ENCODE measurements at places on chromosomes 6 and 20.
A peak's percentile ranks its signal among the peaks of the same experiment; 100 is the strongest.

DNA sequence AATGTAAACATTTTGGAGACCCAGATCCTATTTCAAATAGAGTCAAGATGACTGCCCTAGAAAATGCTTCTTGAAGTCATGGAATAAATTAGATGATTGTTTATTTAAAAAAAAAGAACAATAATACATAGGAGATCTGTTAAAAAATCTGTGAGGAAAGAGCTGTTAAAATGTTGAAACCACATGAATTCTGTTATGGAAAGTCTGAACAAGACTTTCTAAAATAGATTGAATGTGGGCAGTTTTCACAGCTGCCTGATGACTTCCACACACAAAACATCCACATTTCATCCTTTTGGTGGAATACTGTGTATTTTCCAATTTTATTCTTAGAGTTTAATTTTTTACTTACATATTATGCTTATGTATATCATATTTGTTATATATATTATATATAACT is 186.1 kb downstream of the LAMA2 start:
- no peak for DNase-seq

DNA sequence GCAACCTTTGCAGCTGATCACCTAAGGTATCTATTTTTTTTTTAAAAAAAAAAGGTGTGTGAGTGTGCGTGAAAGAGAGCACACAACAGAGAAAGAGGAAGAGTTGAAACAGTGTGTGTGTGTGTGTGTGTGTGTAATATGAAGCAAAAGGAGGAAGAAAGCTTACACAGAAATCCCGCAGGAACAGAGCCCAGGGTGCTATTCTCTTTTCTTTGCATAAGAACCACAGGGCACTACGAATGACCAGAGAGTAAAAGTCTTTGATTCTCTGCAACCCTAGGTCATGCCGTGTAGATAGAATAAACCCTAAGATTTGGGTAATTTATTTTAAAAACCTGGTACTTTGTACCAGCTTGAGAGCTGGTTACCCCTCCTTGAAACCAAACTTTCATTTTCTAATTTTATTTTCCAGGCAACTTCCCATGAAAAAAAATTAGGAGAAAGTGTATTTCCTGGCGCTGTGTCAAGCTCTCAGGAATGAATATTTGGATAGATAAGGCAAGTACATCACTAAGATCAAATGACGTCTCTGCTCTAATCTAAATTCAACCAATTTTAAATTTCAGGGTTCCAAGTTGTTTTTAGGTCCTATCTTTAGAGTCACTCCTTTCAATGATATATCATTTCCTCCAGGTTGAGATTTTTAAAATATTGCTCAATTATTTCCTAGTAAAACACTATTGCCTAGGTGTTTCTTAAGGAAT is 47.9 kb upstream of the ID4 start:
- DNase-seq = peak; percentile 18

GRCh38 chr6:12969966-12970365 is 253.4 kb downstream of the PHACTR1 start:
- DNase-seq = no peak

- no peak for DNase-seq
These were observed 608.6 kb upstream of the MARCKS start for GRCh38 chr6:113248532-113248931.

DNA sequence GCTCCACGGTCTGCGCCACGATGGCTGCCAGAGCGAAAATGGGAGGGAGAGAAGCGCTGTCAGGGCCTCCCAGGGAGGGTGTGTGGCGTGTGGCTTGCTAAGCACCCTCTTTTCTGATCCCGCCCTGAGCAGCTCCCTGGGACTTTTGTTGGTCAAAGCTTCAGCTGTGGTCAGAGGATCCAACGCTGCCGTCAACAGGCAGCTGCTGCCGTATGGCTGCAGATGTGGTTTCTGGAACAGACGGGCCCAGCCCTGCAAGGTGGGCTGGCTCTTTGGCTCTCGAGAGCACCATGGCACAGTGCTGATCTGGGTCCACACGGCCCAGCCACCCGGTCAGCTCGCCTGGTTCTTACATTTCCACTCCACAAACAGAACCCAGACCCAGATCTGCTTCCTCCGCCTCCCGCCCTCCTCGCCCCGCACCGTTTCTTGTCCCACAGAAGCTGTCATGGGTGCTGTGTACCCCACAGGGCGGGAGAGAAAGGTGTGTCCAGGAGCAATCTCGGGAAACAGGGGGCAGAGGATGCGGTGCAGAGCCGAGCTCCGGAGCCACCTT is 86.0 kb upstream of the BHLHE23 start:
- no peak for DNase-seq

DNA sequence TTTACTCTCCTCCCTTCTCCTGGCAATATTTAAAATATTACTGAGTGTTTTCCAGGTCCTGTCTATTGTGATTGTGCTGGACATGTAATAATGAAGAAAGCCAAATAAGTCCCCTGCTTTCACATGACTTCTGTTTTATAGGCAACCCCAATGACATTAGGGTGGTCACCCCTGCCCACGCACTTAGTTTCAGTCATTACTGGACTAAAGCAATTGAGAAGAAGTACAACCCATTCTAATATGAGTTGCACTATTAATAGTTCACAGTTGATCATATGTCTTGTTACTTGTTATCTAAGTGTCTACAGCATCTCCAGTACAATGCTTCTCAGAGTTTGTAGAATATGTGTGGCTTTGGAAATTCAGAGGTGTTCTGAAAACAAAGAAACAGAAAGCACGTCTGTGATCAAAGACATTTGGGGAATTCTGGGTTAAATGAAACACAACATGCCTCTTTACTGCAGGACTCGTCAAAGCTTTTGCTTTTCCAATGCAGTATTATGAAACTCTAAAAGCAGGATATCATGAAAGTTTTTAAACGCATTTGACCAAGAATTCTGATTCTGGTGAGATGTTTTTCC is 789.5 kb downstream of the DHX35 start:
- DNase-seq = no peak

DNA sequence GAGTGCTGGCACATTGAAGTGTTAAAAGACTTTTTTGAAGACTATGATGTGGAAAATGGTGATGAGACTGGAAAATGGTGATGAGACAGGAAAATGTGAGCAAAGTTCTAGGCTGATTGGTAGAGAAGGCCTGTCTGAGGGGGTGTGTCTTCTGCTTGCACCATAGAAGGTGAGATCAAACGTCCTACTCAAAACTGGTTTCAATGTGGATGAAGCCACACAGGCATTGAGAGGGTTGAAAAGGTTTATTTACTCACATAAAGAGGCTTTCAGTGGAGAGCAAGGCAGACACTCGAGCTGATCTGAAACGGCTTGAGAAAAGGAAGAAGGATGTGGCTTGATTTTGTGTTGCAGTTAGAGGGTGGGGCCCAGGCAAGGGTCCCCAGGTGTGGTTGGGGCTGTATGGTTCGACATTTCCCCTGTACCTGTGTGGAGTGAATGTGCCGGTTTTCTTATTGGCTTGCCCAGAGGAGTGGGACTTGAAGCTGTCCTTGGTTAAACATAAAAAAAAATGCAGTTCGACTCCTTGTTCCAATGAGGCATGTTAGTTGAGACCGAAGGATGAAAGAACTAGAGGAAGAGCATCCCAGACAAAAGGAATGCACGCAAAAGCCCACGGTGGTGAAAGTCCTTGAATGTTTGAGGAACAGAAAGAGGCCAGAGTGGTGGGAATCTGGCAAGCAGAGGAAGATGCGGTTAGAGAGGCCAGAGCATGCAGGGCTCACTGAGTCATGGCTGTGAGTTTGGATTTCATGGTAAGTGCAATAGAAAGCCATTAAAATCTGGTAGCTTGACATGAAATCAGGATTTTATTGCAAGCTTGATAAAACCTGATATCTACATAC is 172.3 kb downstream of the EPM2A start:
- no peak for DNase-seq

GRCh38 chr6:96394727-96395126 is 126.9 kb upstream of the UFL1 start:
- no peak for DNase-seq

GRCh38 chr6:105212587-105212986 is 32.8 kb upstream of the POPDC3 start:
- no peak for DNase-seq

DNA sequence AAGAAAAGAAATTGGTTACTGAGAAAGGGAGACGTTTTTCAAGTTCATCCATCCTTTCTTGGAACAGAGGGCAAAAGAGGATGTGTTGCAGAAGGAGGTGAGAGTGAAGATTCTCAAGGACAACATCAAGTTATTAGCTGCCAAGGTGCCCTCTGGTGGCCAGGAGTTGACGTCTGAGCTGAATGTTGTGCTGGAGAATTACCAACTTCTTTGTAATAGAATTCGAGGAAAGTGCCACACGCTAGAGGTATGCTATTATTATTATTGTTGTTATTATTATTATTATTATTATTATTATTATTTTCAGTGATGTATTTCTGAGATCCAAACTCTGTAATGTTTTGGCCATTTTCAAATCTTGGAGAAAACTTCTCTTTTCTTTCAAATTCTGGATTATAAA is 197.0 kb downstream of the UTRN start:
- peak; percentile 85 for DNase-seq

DNA sequence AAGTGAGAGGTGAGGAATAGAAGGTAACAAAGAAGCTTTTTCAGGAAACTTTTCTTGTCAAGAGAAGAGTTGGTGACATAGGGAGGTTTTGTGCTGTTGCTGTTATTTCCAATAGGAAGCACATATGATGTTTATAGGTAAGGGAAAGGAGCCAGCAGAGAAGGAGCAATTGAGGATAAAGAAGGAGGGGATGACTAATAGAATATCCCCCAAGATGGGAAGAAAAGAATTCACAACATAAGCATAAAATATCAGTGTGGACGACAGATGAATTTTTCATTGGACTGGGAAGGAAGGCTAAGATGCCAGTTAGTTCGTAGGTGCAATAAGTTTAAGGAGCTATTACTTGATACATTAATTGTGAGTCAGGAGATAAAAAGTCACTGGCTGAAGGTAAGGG is 8.5 kb upstream of the BEND6 start:
- DNase-seq = no peak

DNA sequence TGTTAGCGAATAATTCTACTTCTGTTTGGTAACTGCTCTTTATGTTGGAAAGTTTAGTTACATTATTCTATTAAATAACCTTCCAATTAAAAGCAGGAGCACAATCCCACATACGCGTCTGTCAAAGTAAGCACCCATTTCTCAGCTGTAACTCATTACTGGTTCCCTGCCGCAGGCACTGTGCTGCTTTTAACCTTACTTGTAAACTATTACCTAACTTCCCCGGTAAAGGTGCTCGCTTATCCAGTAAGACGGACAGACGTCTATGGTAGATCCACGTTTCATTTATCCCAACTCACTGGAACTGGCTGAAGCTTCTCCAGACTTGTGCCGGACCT is 529 bp upstream of the ENPP4 start:
- no peak for DNase-seq

DNA sequence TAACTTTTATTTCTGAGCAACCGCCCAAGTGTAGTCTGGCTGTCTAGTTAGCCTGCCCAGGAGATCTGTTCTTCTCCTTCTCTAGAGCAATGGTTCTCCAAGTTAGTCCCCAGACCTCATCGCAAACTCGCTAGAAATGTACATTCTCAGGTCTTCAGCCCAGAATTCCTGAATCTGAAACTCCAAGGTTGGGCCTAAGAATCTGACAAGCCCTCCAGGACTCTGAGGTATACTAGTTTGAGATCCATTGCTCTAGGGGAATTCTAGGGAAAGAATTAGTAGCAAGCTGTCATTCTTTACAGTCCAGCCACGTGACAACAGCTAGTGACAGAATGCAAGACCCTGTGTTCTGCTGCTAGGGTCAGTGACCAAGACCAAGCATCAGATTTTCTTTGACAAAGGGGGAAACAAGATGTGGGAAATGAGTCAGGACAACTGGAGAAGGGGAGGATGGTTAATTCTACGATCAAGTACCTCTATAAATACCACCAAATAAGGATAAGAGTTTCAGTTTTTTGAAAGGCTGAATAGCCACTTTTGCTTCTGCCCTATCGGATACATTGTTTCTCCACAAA is 5.8 kb downstream of the UBE2V1 start:
- no peak for DNase-seq

DNA sequence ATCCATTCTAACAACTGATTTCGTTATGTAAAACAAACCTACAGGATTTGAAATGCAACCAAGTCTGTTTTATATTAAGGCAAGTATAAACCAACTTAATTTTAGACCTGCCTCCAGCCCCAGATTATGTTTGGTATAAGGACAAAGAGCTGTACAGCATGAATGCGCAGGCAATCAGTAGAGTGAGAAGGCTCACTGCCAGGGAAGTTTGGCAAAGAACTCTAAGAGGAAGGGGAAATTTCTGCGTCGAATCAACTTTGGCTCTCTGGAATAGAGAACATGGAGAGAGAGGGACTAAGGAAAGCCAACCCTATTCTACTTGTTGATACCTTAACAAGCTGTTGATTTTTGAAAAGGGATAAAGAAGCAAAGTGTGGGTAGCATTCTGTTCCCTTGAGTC is 96.9 kb upstream of the FOXO3 start:
- no peak for DNase-seq

DNA sequence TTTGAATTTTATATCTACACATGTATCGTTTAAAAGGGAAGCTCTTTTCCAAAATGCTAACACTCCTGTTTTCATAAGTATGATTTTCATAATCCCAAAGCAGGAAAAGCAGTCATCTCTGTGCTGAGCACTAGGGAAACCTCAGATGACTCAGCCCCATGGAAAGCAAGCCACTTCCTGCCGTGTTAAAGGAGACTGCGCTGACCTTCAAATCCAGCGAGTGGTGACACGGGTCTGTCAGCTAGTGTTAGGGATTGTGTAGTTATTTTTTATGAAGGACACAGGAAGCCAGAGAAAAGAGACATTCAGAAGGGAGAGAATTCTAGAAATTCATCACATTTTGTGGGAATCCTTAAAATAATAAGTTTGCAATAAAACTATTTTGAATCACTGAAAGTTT is 57.0 kb upstream of the CD93 start:
- peak; percentile 56 for DNase-seq

GRCh38 chr6:158500016-158500735 is 59.7 kb upstream of the TMEM181 start:
- DNase-seq = no peak

GRCh38 chr6:87199787-87200186 is 44.4 kb downstream of the ZNF292 start:
- no peak for DNase-seq

DNA sequence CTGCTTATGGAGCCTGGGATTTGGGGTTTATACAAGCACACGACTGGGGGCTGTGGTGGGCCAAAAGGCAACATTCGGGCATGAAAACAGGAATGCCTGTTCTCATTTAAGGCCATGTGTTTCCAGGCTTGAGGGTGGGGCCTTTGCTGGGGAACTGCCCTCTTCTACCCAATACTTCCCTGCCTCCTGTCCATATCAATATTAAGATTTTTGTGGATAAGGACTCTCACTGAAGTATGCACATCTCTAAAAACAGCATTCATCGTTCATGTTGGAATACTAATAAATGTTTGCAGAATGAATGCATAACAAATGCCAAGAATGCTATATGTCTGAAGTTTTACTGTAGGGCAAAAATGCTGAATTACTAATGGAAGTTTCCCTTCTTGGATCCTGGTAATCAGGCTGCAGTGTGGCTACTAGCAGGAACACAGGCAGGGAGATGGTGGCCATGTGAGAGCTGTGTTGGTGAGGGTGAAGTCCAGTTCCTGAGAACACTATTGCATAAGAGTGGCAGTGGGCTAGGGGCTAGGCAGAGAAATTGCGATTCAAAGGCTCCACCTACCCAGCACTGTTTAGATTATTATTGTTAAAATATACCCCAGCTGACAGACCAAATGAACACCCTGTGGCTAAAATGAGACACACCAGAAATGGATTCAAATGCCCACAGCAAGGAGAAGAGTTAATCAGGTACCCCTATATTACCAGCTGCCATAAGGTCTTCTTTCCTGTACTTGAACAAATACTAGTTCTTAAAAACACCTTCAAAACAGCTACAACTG is 644.3 kb downstream of the EPM2A start:
- DNase-seq = no peak

GRCh38 chr6:11064836-11065235 is 20.7 kb upstream of the ELOVL2 start:
- DNase-seq = no peak

- DNase-seq = no peak
These were observed 66.6 kb downstream of the HIVEP2 start for GRCh38 chr6:142878407-142878806.
